ENCODE measurements at places on chromosomes 16 and 17.

GRCh38 chr17:11094331-11094730 lies 146.7 kb upstream of the SHISA6 start:
- no peak for DNase-seq

- no peak for DNase-seq
Measured at GRCh38 chr17:74202938-74203337, 540 bp upstream of the RPL38 start.

- DNase-seq, result no peak
Measured at GRCh38 chr17:45573924-45574770, 83.6 kb upstream of the PLEKHM1 start.

DNA sequence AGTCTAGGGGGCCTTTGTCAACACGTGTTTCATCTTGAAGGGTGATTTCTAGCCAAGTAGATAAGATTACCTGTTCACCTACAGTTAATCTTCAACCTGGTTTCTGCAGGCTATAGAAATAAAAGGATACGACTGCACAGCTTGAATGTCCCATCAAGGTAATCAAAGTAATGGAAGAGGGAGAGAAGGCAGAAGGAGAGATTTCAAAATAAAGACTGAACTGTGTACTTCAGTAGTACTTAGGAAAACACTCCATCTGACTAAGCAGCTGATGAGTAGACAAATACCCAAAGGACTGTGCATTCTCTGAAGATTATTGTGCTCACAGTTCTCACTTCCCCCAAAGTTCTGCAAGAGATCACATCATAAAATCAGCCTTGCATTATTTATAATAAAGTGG lies 5.8 kb upstream of the RFFL start:
- no peak for DNase-seq

- no peak for DNase-seq
Measured at GRCh38 chr16:60432472-60432871, 1603.8 kb downstream of the CDH8 start.

- DNase-seq, result no peak
Measured at GRCh38 chr16:69922200-69922599, 28.9 kb upstream of the CLEC18A start.

GRCh38 chr17:38741921-38742410 lies 6.2 kb downstream of the PCGF2 start:
- DNase-seq, result no peak

DNA sequence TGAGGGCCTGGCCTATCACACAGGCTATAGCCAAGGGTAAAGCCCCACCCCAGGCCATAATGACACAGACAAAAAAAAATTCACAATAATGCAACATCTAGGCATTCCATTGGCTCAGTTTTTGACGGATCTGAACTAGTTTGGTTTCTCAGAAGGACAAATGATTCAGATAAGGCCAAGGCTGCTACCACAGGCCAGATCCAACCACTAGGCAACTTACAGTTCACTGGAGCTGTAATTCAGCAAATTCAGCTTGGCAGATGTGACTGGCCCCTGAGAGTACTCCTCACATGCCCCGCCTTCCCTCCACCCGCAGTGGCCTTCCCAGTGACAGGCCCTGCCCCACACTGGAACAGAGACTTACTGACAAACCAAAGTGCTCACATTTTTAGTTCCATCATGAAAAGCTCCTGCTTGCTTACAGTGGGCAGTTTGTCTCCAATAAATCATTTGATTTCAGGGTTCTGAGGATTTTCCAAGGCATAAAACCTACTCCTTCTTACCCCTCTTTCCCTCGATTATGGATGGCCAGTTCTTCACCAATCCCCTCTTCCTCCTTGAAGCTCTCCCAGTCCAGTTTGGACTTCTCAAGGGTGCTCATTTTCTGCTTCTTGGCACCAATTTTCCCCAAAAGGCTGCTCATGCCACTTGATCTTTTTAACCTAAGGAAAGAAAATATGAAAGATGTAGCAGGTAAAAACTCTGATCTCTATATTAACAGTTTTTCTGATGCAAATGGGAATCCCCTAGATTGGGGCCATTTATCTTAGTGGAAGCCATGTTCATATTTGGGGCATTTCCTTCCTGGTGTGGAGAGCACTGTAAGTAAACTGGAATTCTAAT lies 53.3 kb upstream of the BCAR1 start:
- no peak for DNase-seq

- no peak for DNase-seq
Measured at GRCh38 chr17:35953720-35954119, 10.2 kb upstream of the LYZL6 start.

GRCh38 chr17:68570526-68570925 lies 30.6 kb downstream of the FAM20A start:
- no peak for DNase-seq

GRCh38 chr17:42525221-42525620 lies 10.8 kb upstream of the NAGLU start:
- DNase-seq, result no peak

- no peak for DNase-seq
Measured at GRCh38 chr17:45734598-45734997, 49.5 kb upstream of the CRHR1 start.
